Activated naive CD4-positive, alpha-beta T cell treated with anti-CD3 and anti-CD28 coated beads, Interleukin-2, amount 50 U/mL, for 16 hours (primary cell): ENCODE measurements at places on chromosomes 4 and X.
A peak's percentile ranks its signal among the peaks of the same experiment; 100 is the strongest.

- no peak for DNase-seq
Observed at GRCh38 chrX:24260842-24261550, 52.9 kb downstream of the SUPT20HL2 start.

DNA sequence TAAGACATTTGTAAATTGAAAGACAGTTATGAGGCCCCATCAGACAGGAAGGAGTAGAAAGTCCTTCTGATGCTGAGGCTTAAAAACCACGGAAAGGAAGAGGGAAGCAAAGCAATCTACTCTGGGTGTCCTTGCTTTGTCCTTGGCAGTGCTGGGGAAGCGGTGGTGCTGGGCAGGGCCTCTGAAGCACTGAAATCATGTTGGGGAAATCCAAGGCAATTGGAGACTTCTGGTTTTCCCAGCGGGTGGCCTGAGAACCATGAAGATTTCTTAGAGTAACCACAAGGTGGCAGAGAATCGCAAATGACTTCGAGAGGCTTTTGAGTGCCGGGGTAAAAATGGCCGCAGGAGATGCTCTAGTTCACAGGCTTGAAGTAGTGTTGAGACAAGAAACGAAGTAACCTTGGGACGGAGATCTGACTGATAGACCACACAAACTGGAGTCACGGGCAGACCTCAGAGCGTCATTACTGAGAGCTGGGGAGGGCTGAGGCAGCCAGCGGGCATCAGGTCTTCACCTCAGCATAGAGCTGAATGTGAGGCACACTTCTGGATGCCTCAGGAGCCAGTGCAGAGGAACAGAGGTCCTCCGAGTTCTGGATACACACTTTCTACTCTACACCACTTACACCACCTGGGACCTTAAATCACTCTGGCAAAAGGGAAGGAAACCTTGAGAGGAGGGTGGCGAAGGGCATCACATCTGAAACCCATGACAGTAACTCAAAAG is 130.7 kb upstream of the GPRIN3 start:
- peak; percentile 45 for DNase-seq

DNA sequence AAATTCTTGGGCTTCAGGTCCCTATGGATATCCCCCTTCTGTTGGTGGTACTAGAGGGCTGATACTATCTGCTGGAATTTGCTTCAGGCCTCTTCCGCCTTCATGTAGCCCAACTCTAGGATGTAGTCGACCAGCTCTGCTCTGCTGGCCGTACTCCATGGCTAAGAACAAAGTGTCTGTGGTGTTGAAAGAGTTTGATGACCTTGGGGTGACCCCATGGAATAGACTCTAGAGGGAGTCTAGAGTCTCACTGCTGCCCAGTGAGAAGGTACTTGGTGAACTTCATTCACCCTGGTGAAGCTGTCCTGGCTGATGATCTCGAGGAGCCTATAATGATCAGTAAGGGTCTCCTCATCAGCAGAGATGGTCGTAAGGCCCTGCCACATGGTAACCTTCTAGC is 11.7 kb downstream of the SOWAHB start:
- DNase-seq: no peak

DNA sequence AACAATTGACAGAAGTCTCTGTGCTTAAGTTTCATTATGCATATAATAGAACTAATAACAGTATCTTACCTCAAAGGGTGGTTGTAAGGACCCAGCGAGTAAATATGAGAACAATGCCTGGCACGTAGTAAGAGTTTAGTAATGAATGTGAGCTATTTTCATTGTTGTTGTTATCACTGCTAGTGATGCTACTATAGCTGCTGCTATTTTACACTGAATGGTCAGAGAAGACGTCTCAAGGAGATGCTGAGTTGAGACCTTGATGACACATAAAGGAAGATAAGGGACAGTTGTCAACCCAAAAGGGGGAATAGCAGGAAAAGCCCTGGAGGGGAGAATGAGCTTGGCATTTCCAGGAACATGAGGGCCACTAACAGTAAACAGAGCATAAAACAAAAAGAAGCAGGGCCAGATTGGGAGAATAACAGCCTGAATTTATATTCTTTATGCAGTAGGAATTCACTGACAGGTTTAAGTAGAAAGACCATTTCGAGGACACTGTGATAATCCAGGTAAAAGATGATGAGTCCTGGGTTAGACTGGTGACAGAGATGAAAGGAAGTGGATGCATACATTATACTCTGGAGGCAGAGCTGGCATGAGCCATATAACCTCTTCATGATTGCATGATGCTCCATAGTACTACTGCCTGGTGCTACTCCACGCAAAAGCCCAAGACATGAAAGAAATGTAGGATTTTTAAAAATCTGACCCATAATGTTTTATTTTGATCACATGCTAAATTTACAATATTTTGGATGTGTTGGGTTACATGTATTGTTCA is 23.1 kb downstream of the ATP8A1 start:
- DNase-seq: no peak

GRCh38 chr4:2963966-2964471 is 648 bp downstream of the GRK4 start:
- DNase-seq: no peak

GRCh38 chrX:134552351-134552750 is 92.4 kb downstream of the HPRT1 start:
- no peak for DNase-seq

- DNase-seq: no peak
Observed at GRCh38 chr4:144851948-144852347, 206.0 kb downstream of the HHIP start.

- DNase-seq: no peak
Observed at GRCh38 chr4:29066861-29067260, 1653.3 kb upstream of the PCDH7 start.

DNA sequence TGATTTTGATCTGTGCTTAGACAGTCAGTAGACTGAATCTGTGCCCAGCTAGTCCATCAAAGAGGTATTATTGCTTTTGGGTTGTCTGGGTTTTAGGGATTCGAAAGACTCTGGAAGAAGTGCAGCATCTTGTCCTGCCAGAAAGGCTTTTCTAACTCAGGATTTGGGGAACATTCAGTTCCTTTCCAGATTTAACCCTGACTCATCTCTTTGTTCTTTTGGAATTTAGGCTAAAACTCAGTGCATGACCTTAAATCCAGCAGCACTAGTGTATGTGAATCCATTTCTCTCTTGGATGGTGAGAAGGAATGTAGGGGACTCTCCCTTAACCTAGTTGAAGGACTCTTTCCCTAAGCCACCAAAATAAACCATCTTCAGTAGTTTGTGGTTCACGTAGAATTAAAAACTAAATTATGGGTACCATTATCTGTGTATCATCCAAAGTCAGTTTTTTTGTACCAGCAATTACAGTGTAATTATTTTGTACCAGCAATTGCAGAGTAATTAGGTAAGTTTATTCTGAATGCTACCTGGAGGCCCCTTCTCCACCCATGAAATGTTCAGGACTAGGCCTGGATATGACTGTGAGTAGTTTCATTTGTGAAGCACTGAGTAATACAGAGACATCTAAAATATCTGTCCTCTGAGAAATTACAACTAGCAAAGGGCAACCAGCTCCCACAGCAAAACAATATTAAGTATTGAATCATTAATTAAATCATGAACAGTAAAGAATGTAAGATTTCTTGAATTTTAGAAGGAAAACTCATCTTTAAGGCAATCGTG is 384.0 kb downstream of the TMA16 start:
- DNase-seq: no peak

DNA sequence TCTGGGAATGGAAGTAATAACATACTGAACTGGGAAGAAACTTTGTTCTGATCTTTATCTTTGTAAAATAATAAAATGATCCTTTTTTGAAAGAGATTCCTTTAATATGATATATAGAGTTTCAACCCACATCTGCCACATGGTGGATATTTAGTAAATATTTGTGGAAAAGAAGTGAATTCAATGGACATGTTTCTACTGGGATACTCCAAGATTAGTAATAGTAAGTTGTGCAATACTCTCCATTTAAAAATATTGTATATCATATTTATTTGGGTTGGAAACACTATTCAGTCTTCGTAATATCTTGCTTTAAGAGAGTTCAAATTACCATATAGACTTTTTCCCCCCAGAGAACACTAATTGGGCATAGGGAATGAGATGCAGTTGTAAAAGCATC is 17.8 kb upstream of the ARSJ start:
- DNase-seq: no peak

DNA sequence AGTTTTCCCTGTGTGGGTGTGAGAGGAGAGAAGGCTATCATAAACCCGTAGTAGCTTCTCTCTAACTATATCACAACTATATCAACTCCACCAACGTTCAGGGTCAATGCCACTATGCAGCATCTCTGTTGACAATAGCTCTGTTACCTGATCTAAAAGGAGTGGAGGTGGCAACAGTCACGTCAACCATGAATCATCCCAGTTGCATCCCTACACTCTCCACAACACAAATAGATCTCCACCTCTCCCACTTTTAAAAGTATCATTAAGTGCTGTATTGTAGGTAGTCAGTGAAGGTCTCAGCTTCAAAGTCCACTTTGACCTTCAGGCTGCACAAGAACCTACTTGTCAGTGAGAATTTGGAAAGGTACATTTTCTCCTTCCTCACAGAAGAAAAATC is 600.5 kb upstream of the GRIA3 start:
- DNase-seq: no peak

- no peak for DNase-seq
Observed at GRCh38 chr4:74933562-74934015, 673 bp downstream of the PARM1 start.

- DNase-seq: no peak
Observed at GRCh38 chr4:30667919-30668318, 52.2 kb upstream of the PCDH7 start.

DNA sequence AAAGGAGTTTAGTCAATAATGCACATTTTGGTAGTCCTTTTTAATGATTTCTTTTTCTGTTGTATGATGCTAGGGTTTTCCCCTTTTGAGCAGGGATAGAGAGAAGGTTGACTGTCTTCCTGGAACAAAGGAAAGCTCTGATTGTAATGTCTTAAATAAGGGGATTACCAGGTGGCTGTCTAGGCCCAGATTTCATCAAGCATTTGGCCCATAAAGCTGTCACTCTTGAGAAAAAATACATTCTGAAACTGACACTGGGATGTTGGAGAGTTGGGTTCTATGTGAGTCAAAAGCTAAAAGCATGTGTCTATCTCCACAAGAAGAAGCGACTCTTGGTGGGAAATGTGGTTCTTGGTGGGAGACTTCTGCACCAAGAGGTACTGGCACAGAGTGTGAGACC is 26.4 kb downstream of the KIAA1210 start:
- DNase-seq: no peak

- no peak for DNase-seq
Observed at GRCh38 chr4:80229128-80229527, 31.8 kb downstream of the PRDM8 start.

DNA sequence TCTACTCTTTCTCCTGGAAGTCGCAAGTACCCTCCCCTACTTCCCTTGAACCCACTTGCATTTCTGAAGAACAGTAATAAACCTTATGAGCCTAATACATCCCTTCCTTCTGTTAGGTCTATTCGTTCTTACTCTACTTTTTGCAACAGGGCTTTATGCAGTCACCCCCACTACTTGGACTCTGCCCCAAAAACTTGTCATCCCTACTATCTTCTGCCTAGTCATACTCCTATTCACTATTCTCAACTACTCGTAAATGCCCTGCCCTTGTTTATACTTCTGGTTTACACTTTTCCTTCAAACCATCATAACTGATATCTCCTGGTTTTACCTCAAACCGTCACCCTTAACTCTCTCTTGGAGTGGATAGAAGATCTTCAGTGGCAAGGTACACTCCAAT is 55.2 kb upstream of the SLIT2 start:
- no peak for DNase-seq

- DNase-seq: no peak
Observed at GRCh38 chr4:112099701-112100297, 45.5 kb upstream of the FAM241A start.

DNA sequence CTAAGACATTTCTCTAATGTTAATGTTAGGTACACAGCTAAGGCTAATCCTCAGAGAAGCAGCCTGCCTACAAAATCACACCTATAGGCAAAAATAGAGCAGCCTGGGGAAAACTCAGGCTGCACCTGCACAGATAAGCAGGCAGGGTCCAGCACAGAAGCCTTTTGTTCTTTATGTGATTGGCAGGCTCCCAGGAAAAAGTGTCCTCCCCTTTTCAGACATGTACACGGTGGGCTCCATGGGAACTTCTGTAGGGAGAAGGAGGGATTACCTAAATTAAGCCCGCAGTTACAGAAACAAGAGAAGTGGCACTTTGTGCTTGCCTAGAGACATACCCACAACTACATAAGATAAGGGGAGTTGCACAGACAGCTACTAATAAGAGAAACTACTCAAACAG is 4.0 kb upstream of the HSPA4L start:
- no peak for DNase-seq

DNA sequence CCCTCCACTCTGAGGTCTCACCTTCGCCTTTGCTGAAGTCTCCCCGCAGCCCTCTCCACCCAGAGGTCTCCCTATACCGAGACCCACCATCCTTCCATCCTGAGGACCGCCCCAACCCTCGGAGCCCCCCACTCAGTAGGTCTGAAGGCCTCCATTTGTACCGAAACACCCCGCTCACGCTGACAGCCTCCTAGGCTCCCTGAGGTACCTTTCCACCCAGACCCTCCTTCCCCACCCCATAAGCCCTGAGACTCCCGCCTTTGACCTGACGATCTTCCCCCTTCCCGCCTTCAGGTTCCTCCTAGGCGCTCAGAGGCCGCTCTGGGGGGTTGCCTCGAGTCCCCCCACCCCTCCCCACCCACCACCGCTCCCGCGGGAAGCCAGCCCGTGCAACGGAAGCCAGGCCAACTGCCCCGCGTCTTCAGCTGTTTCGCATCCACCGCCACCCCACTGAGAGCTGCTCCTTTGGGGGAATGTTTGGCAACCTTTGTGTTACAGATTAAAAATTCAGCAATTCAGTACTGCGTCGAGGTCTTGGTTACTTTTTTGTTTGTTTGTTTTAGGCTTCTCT is 5.0 kb downstream of the SOD3 start:
- DNase-seq: no peak
